ENCODE measurements at places on chromosomes 6 and 20. TPM values are rescaled to one million over a fixed set of nuclear protein-coding genes. Genes with fewer than 3 reads are reported as not detected.

CLPSL1 gene
- not detected for total RNA-seq

TMEM14A gene
- total RNA-seq = 10.5 TPM

ADGRF5 gene
- total RNA-seq = not detected

LY6G5B gene
- 16.0 TPM for total RNA-seq

ANGPT4 gene
- total RNA-seq = not detected

FRS3 gene
- total RNA-seq = 3.9 TPM

ELOVL2 gene
- total RNA-seq = not detected

NDUFAF5 gene
- total RNA-seq = 43.4 TPM

DLK2 gene
- 30.2 TPM for total RNA-seq

PRR18 gene
- not detected for total RNA-seq

HLA-DRA gene
- total RNA-seq = not detected

- DNase-seq = no peak
These were observed 74.7 kb downstream of the SOBP start for GRCh38 chr6:107564589-107564951.

DNA sequence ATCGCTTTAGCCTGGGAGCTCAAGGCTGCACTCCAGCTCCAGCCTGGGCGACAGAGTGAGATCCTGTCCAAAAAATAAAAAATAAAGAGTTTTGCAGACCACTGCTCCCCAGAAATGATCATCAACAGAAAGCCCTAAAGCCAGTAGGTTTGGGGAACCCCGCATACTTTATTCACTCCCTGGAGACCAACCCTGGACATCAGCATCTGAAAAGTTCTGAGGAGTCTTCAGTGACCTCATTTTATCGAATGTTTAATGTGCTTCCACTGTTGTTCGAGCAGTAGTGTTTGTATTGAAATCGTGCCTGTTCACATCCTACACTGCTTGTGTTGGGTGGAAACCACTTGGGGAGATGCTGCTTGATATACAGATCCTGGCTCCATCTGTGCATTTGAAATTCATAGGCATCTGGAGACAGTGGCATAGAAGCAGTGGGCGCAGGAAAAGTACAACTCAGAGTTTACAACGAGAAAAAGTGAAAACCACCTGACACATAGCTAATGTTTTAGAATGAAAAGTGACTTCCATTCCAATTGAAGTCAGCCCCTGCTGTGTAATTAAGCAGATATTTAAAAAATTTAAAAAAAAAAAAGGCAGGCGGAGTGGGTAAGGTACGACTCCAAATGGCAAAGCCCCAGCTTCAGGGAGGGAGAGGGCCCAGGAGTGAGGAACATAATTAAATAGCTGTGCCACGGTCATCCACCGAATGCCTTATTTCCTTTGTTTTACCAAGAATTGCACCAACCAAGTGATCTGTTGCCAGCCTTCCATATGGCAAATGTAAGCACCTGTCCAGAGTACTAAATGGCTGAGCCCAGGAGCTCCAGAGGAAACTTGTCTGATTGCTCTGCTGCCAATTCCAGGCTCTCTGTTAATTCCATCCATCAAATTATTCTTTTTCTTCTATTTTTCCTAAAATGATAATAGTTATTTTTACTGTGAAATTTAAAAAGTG, 100.4 kb upstream of the NAA20 start:
- DNase-seq = no peak

GRCh38 chr6:122947355-122947754, 48.7 kb upstream of the CLVS2 start:
- DNase-seq = peak; percentile 47

- peak; percentile 8 for DNase-seq
These were observed 294.3 kb upstream of the QKI start for GRCh38 chr6:163120223-163120622.

DNA sequence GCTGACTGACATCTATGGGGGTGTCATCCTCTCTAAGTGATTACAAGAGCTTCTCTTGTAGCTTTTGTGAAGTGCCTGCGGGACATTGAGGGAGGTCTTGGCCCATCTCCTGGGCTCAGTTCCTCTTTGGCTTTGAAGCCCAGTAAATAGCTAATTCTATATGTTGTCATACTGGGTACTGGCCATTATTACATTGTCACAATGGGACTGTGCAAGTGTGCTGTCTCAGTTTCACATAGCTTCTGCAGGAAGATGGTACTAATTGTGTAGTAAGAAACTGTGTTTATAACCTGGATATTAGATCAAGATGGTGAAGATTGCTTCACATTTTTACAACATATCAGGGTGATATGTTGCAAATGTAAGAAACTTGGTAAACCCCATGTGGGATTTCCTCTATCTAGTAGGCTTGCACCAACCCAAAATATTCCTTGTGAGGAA, 19.9 kb downstream of the SPINT3 start:
- DNase-seq = no peak

GRCh38 chr20:57664476-57664875, 44.2 kb upstream of the ZBP1 start:
- DNase-seq = no peak

- no peak for DNase-seq
These were observed 198.5 kb downstream of the CDH4 start for GRCh38 chr20:61450549-61450948.

- DNase-seq = no peak
These were observed 7.6 kb downstream of the GNAS-AS1 start for GRCh38 chr20:58843128-58843556.

- DNase-seq = peak; percentile 67
These were observed 39.3 kb upstream of the OSTM1 start for GRCh38 chr6:108113557-108114519.
